Activated naive CD8-positive, alpha-beta T cell treated with anti-CD3 and anti-CD28 coated beads for 36 hours (primary cell): ENCODE measurements at places on chromosomes 2 and 18.
A peak's percentile ranks its signal among the peaks of the same experiment; 100 is the strongest.

DNA sequence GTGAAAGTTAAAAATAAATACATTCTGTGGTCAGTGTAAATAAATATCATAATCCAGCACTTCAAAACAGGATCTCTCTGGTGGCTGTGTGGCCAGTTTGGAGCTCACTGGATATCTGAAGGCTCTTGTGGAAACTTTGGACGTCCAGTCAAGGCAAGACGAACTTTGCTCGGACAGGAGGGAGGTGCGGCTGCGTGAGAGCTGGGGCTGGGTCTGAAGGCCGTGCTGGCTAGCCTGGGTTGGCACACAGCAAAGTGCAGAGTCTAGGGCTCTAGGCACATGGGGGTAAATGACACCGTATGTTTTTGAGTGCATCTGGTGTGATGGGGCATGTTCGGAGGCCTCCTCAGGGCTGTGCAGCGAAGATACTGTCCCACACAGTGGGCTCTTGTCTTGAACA lies 78.9 kb upstream of the TXNDC2 start:
- no peak for DNase-seq

DNA sequence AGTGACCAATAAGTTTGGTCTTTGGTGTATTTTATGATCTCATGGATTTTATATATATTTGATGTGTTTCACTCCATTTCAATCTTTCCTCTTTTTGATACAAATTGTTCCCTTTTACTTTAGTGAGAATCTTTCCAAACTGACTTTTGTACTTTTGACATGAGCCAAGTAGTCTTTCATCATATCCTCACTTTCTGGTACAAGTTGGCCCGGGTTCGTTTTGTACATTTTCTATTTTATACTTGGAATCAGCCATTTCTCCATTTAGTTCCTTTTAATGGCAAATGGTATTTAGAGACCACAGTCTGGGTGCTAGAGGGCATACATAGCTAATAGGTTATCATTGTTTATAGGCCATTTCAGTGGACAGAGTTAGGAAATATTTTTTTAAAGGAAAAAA lies 147.9 kb upstream of the MYO3B start:
- DNase-seq: no peak

DNA sequence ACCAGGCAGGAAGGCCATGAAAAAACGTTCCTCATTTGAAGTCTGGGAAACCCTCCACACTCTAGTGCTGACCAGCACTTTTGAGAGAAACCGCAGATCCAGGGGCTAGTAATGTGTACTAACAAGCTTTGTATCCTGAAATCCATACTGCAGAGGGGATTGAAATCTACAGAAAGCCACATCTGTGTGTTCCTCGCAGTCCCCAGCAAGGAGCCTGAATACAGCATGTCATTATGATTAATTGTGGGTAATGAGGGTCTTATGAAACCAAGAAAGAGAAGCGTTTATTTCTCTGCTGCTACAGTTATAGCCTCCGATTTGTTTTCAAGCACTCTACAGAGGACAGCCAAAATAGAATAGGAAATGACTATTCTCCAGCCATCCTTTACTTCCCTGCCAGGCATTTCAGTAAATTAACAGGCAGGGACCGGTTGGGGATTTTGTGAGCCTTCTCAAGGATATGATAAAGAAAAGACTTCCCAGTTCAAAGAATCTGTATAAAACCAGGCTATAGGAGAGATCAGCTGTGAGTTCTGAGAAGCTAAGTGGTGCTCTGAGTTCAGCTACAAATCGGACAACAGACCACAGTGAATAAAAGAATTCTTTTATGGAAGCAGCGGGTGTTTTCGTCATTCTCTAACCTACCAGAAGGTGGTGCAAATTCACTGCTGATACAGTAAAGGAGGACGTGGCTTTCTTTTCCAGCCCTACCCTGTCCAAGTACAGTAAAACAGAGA lies 133.4 kb downstream of the INSIG2 start:
- DNase-seq: peak; percentile 11

DNA sequence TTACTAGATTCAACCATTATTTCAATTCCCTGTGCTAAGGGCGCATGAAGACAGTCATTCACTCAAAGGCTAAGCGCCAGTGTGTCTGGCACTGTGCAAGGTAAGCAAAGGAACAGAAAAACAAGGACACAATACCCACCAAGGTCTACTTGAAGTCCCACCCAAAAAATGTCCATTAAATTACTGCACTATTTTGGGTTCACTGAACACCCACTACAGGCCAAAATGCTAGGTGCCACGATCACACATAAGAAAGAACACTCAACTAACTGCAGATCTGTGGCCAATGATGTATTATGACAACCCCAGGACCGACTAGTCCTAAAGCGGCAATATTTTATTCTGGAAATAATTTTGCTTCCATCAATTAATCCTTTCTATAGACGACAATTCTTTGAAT lies 1.8 kb downstream of the TMEM131 start:
- DNase-seq: no peak

DNA sequence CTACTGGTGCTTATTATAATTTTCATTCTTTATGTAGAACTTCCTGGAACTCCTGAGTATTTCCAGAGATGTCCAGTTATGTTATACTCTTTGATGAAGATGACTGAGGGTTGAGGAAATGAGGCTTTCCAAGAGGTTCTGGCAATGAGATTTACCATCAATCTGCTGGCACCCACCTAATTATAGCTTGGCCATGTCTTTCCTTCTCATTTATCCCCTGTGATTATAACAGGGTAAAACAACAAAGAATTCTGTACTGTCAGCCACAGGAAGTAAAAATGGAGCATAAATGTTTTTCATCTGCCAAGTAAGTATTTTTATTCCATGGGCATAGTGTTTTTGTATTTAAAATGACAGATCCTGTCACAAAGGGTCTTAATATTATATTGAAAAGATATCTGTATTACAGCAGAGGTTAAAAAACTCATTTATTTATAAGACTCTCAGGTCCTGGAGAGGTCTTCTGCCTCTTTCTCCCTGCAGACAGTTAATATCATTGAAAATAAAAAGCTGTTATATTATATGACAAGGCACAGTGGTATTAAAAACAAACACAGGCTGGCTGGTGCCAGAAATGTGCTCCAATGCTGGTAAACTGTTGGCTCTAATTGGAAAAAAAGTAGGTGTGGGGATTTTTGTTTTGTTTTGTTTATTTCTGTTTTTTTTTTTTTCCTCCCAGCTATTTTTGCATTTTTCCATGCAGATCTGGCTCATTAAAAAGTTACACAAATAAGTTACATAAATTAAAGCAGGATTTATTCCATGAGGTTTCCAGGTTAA lies 1764.1 kb upstream of the CELF4 start:
- DNase-seq: no peak

GRCh38 chr2:223043164-223043941 lies 8.6 kb upstream of the KCNE4 start:
- no peak for DNase-seq

DNA sequence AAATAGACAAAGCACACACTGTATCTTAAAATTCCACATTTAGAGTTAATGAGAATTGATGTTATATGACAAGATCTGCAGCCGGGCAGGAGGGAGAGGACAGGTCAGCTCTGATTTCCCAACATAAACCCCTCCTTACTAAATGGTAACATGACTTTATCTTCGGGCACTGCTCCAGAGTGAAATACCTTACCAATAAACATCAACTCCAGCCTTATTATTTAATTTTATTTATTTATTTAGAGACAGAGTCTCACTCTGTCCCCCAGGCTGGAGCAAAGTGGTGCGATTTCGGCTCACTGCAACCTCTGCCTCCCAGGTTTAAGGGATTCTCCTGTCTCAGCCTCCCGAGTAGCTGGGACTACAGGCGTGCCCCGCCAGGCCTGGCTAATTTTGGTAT lies 1.7 kb downstream of the CYB5A start:
- DNase-seq: no peak

DNA sequence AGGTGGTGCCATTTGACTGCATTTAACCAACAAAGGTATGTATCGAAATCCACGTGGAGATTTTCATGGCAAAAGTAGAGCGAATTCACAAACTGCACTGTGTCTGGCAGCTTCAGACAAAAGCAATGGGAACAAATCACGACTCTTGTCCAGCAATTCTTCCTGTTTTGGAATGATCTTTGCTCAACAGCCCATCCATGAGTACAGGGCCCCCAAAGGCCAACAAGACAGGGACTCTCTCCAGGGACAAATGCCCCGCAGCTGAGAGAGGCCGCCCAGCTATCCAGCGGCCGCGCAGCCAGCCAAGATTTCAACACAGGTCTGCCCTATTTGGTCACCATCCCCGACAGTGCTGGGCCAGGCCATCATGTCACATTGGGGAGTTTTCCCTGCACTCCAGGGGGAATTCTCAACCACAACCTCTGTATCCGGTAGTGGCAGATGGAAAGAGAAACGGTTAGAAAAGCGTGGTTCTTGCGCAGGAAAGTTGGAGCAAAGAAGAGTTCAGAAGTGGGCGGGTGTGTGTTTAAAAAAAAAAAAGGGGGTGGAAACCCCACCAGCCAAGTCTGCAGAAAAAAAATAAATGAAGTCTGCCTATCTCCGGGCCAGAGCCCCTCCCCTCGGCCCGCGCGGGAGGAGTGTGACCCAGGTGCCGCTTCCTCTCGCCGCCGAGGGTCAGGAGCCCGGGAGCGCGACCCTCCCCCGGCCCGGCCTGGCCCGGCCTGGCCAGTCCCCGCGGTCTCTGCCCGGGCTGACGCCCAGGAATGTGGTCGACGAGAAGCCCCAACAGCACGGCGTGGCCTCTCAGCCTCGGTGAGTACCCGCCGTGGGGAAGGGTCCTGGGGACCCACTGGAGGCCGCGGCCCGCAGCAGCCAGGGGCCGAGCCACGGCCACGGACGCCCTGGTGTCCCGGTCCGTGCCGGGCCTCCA lies at the start of gene GYPC:
TSS of gene GYPC (plus strand) at position 659 of the 931 bp plus-strand sequence. CDS start at position 765, 106 bp downstream.
- peak; percentile 74 for DNase-seq

DNA sequence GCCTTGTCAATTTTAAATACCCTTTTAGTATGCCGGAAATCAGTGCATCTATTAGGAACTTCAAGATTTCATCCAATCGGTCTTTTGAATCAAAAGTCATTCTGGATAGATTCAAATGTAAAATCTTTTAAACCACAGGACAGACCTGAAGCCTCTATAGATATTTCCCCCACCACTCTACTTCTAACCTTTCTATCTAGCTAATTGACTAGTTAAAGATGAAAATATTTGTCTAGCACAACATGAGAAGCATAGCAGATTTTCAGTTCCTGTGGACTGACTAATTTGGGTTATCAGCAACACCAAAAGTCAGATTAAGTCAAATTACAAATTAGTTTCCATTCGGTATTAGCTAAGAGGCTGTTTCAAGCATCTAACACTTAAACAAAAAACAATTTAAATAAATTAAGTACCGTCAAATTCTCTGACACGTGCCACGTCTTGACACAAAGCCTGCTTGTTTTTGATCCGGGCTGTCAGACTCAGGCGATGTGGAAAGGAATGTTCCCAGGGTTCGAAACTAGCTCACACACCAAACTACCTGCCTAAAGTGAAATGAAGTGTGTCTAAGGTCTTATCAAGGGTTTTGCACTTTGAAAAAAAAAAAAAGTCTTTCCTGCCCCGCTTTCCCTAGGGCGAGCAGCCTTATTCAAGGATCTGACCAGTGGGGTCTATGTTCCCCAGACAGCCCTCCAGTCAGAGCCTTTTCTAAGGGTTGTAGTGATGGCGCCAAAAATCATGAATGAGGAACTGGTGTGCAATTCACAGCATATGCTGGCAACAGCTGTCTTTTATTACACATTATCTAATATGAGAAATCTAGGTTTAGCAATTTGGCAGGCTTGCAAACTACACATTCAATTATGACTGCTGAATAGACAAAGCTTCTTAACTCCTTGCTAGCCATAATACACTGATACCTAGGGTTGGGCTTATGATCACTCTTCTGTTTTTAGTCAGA lies 4.7 kb downstream of the CYTIP start:
- DNase-seq: no peak

GRCh38 chr2:65232636-65233035 lies 5.0 kb downstream of the ACTR2 start:
- no peak for DNase-seq

GRCh38 chr2:159484532-159484931 lies 131.8 kb downstream of the BAZ2B start:
- no peak for DNase-seq

DNA sequence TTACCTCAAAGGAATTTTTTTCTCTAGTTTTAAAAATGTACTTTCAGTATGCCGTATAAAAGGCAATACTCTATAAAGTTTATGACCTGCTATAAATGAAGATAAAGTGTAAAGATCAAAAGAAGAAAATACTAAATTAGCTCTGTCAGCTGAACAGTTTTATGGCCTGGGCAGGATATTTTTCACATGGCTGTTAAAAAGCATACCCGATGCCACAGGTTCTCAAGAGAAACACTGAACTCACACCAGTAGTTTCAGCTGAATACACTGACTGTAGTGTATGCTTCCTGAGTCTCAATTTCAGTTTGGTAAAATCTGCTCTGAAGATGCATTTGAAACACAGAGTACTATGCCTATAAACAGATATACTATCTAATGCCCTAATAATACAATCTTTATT lies 126.0 kb downstream of the PIGN start:
- DNase-seq: no peak

DNA sequence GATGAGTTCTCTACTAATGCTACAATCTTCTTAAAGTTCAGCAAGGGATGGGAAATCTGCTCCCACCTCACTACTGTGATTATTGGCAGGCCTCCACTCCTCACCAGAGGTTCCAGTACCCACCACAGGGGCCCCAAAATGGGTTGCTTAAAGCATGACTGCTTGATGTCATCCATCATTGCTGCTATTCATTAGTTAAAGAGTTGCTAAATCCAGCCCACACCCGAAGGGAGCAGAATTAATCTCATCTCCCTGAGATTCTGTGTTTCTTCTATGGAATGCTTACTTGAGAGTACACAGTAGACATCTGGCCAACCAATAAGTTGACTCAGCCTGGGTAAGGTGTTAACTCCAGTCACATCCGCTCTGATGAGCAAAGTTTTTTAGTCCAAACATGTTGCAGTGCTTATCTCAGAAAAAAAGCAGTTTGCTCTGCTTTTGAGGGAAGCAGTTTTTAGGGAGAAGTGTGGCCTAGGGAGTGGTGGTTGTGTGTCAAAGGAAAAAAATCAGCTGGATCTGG lies 690.2 kb upstream of the POU3F3 start:
- no peak for DNase-seq

DNA sequence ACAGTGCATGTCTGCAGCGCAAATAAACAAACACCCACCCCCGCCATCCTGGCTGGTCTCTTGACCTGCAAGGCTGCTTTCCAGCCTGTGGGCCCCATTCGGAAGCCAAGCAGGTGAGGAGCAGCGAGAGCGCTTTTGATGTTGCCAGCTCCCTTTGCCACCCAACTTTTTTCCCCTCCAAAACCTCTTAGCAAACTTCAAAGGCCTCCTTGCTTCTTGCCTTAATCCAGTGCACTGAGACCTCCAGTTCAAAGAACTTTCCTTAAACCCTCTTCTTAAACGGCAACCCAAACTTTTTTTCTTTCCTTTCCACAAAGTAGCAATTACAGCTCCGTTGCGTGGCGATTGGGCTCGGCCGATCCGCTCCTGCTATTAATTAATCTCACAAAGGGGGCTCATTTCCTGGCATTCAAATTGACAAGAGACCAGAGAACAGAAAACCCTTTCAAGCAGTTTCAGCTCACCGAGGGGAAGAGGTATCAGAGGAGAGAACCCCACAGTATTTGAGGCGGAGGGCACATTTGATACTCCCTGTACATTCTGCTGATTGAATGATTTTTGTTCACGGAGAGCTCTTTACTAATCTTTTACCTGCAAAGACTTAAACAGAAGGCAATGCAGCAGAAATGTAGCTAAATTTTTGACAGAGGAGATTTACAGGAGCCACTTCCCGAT lies 531.4 kb downstream of the TMEM182 start:
- DNase-seq: no peak

GRCh38 chr2:152648336-152648735 lies 68.9 kb downstream of the PRPF40A start:
- no peak for DNase-seq

- no peak for DNase-seq
Measured at GRCh38 chr2:137945229-137945628, 19.0 kb upstream of the HNMT start.
